Stimulated activated CD4-positive, alpha-beta T cell treated with anti-CD3 and anti-CD28 coated beads, Interleukin-1b, Interleukin-23, amount 100 ng/mL, for 1 hour (primary cell): ENCODE measurements at places on chromosomes 7 and 10.

- DNase-seq, result no peak
These were observed 2.1 kb upstream of the AKR1D1 start for GRCh38 chr7:138074121-138074520.

GRCh38 chr7:17130281-17131059, 168.0 kb upstream of the AHR start:
- DNase-seq, result no peak

- no peak for DNase-seq
These were observed 119.6 kb downstream of the DOCK1 start for GRCh38 chr10:127024685-127025435.

- DNase-seq, result no peak
These were observed 58.2 kb upstream of the CAMK2B start for GRCh38 chr7:44383566-44383965.

DNA sequence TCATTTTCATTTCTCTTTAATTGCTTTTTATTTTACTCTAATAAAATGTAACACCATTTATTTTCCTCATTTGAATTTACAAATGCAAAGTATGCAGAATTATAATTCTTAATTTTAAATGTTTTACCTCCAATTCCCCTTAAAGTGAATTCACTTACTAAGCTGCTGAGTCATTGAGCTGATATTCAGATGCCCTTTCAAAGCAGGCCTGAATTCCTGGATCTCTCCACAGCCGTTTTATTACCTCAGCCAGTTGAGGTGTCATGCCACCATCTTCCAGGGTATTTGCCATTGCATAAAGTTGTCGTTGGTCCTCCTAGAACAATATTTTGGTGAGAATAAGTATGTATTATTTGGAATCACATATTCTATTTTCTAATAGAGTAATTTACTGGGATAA, 33.2 kb downstream of the GNAT3 start:
- no peak for DNase-seq

GRCh38 chr7:152870106-152870693, 110.6 kb downstream of the ACTR3B start:
- DNase-seq, result no peak

DNA sequence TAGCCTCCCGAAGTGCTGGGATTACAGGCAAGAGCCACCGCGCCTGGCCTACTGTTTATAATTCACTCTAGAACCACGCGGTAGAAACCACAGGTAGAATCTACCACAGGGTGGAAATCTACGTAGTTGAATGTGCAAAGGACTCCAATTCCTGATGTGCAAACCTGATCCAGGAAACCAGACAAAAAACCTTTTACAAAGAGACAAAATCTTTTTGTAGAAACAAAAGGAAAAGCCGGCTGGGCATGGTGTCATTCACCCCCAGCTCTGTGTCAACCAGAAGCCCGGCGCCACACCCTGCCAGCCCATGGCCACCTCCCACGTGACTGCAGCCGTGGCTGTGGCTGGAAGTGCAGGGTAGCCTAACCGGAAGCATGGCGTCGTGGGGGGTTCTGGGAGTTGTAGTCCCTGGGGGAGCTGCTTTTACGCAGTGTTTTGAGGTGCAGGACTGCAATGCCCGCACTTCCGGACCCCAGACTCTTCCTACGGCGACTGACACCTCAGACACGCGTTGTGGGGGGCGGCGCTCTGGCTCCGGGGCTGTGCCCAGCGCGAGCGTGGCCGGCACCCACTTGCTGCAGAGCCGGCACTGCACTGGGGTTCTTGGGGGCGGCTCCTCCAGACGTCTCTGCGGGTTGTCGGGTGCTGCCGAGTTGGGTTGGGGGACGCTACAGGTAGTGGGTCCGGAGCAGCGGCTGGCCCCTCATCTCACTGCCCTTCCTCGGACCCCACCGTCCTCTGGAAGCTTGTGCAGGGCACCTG, 41.5 kb upstream of the RNF216 start:
- DNase-seq, result peak; percentile 94

GRCh38 chr7:131879424-131879823, 323.0 kb upstream of the PODXL start:
- no peak for DNase-seq

DNA sequence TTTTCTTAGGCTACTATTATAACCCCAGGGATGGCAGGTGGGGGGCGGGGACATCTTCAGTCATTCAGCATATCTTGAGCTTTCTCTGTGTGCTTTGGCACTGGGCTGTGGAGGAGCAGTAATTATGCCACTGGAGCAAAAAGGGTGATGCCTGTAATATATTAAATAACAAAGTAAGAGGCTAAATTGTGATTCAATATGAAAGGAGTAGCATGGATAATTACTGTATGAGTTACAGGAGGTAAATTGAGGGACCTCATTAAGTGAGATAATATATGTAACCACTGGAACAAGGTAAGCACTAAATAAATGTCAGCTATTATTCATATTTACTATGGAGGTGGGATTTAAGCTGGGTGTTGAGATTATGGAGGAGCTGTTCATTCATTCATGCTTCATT, 3.3 kb upstream of the STN1 start:
- DNase-seq, result no peak

DNA sequence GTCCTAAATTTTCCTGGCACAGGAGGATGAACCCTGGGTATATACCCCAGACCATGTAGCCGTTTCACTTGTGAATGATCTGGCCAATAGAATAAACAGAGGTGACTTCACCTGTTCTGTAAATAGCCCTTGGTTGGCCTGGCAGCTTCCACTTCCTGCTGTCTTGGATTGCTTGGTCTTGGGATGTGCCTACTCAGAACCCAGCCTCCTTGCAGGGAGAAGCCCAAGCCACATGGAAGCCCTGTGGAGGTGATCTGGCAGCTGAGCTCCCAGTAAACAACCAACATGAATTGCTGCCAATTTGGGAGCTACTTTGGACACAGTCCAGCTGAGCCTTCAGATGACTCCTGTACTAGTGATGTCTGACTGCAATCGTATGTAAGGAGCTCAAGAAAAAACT, 4.8 kb upstream of the RAPGEF5 start:
- no peak for DNase-seq

- DNase-seq, result no peak
These were observed 676.4 kb upstream of the NRP1 start for GRCh38 chr10:34010891-34011290.

- no peak for DNase-seq
These were observed 87.8 kb upstream of the DUSP5 start for GRCh38 chr10:110409926-110410325.

DNA sequence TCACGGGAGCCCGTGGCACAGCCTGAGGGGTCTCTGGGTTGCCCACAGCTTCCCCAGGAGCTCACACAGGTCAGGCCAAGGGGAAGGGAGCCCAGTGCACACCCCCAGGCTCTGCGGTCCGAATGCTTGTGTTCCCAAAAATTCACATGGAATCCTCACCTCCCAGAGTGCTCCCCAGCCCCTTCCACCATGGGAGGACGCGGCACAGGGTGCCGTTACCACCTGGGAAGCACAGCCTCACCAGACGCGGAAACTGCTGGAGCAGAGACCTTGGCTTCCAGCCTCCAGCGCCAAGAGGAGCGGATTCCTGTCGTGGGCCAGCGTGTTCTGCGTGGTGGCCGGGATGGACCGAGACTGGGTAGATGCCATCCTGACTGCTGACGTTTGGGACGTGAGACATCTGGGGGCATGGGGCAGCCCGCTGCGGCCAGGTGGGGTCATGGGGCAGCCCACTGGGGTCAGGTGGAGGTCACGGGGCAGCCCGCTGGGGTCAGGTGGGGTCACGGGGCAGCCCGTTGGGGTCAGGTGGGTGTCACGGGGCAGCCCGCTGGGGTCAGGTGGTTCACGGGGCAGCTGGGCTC, 149.4 kb downstream of the WDR37 start:
- no peak for DNase-seq

GRCh38 chr10:71213127-71213621, 804 bp downstream of the UNC5B start:
- DNase-seq, result no peak

DNA sequence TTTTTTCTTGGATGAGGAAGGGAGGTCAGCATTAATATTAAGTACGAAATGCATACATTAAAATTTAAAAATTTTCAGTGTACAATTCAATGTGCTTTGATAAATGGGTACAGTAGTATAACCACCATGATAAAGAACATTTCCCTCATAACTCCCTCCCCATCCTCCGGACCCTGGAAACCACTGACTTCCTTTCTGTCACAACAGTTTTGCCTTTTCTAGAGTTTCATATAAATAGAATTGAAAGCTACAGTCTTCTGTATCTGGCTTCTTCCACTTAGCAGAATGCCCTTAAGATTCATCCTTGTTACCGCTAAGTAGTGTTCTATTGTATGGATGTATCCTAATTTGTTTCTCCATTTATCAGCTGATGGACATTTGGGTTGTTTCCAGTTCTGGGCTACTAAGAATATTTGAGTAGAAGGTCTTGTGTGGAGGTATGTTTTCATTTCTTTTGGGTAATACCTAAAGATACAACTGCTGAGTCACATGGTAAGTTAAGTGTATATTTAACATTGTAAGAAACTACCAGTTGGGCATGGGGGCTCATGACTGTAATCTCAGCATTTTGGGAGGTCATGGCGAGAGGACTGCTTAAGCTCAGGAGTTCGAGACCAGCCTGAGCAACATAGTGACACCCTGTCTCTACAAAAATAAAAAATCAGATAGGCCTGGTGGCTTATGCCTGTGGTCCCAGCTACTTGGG, 30.8 kb downstream of the ABI1 start:
- DNase-seq, result no peak

DNA sequence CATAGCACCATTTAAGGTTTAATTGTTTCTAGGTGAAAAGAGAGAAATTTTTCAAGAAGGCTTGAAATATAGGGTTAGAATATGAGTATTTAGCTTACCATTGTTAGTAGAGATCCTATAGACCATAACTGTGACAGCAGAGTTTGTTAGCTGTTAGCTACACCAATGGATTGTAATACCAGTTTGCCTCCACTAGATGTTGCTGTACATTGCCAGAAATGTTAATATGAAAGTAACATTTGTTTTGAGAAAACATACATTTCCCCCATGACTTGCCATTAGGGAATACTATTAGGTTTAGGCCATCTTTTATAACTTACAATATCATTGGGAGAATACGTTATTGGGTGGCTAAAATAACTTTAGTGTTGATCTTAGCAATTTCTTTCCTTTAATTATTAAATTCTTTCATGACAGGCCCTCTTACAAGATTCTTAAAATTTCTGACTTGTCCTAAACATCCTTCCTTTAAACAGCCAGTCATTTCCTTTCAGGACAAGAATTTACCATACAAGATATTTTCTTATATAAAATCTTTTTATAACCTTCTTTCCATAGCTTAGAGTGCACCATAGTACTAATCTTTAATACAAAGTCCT, 39.5 kb downstream of the ZNF117 start:
- no peak for DNase-seq

- no peak for DNase-seq
These were observed 33.7 kb upstream of the GATAD1 start for GRCh38 chr7:92413550-92413949.

GRCh38 chr7:32587411-32587948, 92.2 kb downstream of the AVL9 start:
- no peak for DNase-seq

GRCh38 chr7:149870701-149871483, 2.9 kb upstream of the ATP6V0E2 start:
- no peak for DNase-seq

DNA sequence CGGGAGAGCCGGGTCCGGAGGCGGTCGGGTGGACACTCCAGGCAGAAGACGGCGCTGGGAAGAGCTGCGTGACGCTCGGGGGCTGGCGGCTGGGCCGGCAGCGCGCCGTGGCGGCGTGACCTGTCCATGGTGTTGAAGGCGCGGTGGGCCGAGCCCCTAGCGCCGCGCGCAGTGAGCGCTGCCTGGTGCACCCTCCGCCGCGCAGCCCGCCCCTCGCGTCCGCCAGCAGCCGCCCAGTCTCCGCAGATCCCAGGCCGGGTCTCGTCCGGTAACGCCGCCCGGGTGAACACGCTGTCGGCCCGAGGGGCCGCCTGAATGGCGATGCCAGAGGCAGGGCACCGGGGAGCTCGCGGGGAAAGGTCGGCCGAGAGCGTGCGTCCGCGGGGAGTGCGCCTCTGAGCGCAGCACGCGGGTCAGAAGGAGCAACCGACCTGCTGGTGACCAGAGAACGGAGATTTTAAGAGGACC, 657 bp upstream of the TMEM178B start:
- DNase-seq, result no peak

DNA sequence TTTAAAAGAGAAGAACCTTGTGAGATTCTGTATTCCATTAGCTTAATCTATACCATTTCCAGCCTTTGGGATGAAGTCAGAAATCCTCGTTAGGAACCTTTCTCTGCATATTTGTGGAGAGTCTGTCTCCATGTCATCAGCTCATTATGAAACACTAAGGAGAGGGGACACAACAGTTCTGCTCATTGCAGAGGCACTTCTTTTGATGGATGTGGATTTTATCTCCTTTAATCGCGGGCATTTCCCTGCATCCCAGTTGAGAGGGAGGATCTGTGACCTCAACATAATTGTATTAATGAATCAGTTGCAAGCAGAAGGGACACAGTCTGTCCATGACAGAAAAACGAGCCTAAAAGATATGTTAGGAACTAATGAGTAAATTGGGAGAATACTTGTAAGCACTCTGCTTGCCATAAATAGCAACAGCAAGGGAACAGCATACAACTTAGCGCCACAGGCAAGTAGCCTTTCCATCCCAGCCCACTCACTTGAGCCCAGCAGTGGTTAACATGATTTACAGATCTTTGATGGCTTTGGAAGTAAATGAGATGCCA, 37.9 kb downstream of the SORCS1 start:
- no peak for DNase-seq

- DNase-seq, result no peak
These were observed 201.2 kb downstream of the LHFPL3 start for GRCh38 chr7:104529567-104529966.

- no peak for DNase-seq
These were observed 105.8 kb upstream of the KLF6 start for GRCh38 chr10:3890602-3891352.

- DNase-seq, result no peak
These were observed 330.8 kb downstream of the DPP6 start for GRCh38 chr7:154383045-154383444.
